OCI-M1 (cell line): ENCODE measurements at places on chromosomes 1 and 21.
A peak's percentile ranks its signal among the peaks of the same experiment; 100 is the strongest.

DNA sequence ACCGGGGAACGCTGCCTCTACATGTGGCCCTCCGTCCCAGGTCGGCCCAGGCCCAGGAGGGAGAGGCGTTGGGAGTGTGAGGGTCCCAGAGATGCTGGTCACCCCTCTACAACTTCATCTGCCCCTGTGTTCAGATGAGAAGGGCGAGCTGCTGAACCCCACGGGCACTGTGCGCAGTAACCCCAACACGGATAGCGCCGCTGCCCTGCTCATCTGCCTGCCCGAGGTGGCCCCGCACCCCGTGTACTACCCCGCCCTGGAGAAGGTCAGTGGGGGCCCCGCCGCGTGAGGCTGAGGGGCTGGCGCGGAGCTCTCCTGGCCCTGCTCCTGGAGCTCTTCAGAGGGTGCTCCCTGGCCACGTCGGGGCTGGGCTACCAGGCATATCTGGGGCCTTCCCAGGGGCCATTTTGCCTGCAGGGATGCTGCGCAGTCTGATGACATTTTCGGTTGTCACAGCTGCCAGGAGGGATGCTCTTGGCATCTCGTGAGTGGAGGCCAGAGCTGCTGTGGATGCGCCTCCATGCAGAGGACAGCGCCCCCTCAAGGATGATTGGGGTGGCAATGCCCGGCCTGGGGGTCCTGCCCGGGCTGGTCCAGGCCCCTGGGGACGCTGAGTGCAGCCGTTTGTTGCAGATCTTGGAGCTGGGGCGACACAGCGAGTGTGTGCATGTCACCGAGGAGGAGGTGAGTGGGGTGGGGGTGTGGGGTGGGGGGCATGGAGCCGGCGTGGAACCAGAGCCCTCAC is 68.6 kb downstream of the PIK3CD start:
- no peak for DNase-seq

DNA sequence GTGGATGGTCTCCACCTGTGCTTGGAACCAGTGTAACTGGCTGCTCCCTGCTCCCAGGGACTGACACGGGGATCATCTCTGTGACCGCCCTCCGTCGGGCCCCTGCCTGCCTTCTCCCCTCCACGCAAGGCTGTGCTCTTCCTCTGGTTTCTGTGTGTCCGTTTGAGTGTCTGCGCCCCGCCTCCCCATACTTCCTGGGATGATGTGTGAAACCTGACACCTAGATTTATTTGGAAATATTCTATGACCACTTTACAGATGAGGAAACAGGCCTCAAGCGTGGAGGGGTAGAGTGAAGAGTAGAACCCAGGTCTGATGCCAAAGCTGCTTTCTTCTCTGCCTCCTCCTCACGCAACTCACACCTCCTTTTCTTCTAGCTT is 24.3 kb downstream of the LDLRAP1 start:
- DNase-seq, result no peak

GRCh38 chr1:43834280-43835081 is 99.1 kb upstream of the ARTN start:
- DNase-seq, result peak; percentile 98

DNA sequence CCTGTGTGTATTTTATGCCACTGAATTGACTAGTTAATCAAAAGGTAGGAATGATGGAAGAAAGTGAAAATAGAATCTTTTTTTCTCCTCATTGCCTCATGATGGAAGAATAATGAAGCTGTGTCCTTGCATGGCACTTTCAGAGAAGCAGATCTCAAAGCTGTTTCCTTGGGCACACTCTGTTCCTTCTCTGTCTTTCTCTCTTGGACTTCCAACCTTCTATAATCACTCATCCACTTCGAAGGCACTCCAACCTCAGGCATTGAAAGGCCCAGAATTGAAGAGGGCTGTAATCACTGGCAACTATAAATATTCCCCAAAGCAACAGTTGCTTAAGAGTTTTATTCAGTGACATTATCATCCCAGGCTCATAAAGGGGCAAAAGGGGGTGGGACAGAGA is 31.1 kb upstream of the DNASE2B start:
- no peak for DNase-seq

GRCh38 chr1:204150702-204151551 is 917 bp downstream of the ETNK2 start:
- DNase-seq, result no peak

- DNase-seq, result no peak
Observed at GRCh38 chr1:115323366-115324004, 14.6 kb downstream of the NGF start.

GRCh38 chr1:235670157-235670776 is 20.7 kb upstream of the GNG4 start:
- no peak for DNase-seq

GRCh38 chr21:26469789-26470188 is 103.3 kb downstream of the CYYR1 start:
- peak; percentile 54 for DNase-seq

DNA sequence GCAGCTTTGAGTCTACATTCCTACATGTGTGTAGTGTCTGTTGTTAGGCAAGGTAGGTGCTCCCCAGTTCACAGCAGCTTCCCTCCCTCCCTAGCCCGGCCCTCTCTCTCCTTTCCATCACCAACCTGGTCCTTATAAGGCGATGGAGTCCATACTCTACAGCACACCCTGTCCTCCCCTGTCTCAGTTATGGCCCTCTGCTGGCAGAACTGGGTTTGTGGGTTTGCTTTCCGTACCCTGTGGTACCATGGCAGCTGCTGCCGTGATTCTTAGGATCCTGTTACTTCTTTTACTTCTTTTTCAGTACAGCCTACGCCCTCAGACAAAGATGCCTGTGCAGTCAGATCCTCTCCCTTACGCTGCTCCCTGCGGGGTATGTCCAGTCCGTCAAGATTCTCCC is 31.7 kb downstream of the AK5 start:
- DNase-seq, result peak; percentile 77

GRCh38 chr1:98766255-98766654 is 104.7 kb downstream of the SNX7 start:
- DNase-seq, result peak; percentile 6

GRCh38 chr1:115291741-115292140 is 46.3 kb downstream of the NGF start:
- DNase-seq, result no peak

- peak; percentile 84 for DNase-seq
Observed at GRCh38 chr1:221435504-221435904, 306.4 kb downstream of the DUSP10 start.

DNA sequence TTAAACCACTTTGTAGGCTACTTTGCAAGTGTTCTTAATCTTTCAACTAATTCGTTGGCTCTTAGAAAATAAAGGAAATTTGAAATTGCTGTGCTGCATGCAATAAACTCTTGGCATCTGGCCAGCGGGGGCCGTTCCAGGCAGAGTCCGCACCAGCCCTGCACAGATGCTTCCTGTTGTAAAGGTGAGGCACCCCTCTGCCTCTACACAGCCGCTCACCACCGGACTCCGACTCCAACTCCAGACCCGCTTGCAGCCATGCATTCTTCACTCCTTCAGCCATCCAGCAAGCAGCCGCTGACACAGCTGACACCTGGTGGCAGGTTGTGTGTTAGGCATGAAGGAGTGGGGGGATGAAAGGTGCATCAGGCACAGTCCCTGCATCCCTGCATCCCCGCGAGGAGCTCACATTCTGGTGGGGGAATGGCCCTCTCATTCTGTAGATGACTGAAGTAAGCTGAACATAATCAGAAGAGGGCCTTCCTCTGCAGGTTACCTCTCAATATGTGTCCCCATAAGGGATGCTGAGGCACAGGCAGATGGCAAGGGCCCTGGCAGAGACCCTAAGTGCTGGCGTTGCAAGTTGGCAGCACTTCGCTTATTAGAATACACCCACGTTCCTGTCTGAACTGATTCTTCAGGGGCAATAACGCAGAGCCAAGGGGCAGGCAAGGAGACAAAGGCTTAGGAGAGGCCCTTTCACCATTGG is 56.8 kb downstream of the GLIS1 start:
- peak; percentile 5 for DNase-seq

- DNase-seq, result no peak
Observed at GRCh38 chr1:200107004-200107470, 79.5 kb downstream of the NR5A2 start.

DNA sequence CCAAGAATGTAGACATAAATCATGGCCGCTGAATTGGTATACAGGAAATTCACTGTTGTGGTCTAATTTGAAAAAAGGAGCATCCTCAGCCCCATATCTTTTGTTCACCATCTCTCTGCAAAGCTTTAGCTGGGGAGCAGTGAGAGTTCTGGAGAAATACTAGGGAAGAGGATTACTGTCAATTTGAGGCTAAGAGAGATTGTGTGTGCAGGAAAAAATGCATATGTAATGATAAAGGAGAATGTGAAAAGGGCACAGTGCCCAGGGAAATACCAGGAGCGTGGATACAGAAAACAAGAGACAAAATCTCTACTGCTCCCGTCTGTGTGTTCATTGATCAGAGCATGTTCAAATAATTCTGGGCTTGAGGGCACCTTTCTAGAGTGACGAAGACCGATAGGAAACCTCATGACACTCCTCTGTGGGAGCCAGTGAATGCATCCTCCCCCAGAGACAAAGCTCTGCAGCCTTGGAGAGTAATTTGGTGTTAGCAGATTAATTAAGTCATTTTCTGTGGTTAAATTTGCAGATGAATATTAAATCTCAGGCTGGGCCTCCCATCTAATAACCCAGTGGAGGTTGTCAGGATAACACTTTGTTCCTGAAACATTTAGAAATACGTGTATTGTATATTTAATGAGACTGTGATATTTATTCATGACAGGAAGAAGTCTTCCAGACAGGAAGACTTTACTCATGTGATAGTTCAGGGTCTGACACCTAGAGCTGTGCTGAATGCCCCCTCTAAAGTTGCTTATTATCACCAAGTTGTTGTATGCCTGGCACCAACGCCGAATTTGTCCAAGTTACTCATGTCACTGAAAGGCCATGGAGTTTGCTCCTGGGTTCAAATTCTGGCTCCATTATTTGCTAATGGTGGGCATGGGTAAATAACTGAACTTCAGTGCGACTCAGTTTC is 287.3 kb upstream of the SGIP1 start:
- DNase-seq, result no peak

- no peak for DNase-seq
Observed at GRCh38 chr1:35037206-35037605, 5.5 kb upstream of the ZMYM6 start.

- no peak for DNase-seq
Observed at GRCh38 chr1:246609632-246610031, 43.4 kb downstream of the CNST start.

- peak; percentile 100 for DNase-seq
Observed at GRCh38 chr21:38831526-38832467, 26.1 kb downstream of the ETS2 start.

GRCh38 chr1:223635236-223635635 is 30.3 kb downstream of the CAPN8 start:
- no peak for DNase-seq

- no peak for DNase-seq
Observed at GRCh38 chr1:246301553-246302250, 205.4 kb downstream of the SMYD3 start.

DNA sequence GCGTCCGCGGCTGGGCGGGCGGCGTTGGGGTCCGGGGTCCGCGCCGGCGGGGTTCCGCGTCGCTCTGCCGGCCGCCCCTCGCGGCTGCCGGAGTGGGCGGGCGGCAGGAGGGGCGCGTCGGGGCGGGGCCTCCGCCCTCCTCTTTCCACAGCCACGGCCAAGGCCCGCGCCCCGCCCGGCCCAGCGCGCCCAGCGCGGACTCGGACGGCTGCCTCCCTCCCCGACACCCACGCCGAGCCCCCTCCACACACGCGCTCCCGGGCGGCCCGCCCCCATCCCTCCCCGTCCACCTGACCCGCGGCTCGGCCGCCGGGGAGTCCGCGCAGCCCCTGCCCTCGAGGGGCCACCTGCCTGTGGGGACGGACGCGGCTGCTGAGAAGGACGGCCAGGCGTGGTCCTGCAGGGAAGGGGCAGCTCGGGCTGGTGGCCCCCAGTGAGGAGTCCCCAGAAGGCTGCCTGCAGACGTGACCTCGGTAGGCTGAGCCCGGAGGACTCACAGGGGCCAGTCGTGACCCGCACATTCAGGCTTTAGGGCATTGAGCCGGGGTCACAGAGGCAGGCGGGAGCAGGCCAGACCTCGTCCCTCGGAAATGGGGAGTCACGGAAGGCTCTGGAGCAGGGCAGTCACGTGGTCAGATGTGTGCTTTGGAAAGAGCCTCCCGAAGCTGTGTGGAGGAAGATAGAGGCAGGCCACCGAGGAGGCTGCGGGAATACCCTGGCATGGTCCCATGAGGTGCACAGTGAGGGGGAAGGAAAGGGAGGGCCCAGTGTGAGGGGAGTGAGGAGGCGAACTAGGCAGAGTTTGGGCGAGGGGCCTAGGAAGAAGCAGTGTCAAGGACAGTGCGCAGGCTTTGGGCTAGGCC is at the start of gene COL8A2:
TSS of gene COL8A2 (minus strand) at position 94 of the 863 bp plus-strand sequence. CDS start 24,980 bp downstream, outside the sequence.
- no peak for DNase-seq

- no peak for DNase-seq
Observed at GRCh38 chr1:213728593-213729536, 258.9 kb upstream of the PROX1 start.

DNA sequence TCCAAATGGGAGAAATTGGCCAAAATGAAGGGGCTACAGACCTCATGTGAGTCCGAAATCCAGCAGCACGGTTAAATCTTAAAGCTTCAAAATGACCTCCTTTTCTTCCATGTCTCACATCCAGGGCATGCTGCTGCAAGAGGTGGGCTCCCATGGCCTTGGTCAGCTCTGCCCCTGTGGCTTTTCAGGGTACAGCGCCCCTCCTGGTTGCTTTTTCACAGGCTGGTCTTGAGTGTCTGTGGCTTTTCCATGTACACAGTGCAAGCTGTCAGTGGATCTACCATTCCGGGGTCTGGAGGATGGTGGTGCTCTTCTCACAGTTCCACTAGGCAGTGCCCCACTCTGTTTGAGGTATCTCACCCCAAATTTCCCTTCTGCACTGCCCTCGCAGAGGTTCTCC is 78.7 kb downstream of the PRRX1 start:
- no peak for DNase-seq

GRCh38 chr21:44375281-44375651 is 21.8 kb downstream of the TRPM2 start:
- DNase-seq, result no peak

- no peak for DNase-seq
Observed at GRCh38 chr1:92030656-92031107, 897 bp downstream of the EPHX4 start.

DNA sequence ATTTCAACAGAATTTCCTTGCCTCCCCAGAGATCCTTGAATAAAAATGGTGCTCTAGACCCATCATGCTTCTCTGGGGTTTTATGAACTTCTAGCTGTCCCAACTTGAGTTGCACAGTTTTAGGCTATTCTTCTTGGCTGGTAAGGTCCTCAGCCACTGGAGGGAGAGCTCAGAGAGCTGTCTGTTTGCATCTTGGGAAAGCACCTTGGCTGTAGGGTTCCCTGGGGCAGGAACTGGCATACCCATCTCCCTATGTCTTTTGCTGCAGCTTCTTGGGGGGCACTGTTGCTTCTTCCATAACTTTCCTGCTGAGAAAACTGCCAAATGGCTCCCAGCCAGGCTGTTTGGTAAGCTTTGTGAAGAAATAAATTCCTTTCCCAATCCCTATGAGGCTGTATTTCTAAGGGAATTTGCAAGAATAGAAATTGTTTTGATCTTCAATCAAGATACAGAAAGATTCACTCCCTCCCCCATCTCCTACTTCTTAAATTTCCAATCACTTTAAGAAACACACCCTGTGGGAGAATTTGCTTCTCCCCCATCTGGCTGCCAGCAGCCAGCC is 8.2 kb upstream of the FMOD start:
- DNase-seq, result no peak
